T-cell (primary cell): ENCODE measurements at places on chromosomes 1 and 21.
A peak's percentile ranks its signal among the peaks of the same experiment; 100 is the strongest.

DNA sequence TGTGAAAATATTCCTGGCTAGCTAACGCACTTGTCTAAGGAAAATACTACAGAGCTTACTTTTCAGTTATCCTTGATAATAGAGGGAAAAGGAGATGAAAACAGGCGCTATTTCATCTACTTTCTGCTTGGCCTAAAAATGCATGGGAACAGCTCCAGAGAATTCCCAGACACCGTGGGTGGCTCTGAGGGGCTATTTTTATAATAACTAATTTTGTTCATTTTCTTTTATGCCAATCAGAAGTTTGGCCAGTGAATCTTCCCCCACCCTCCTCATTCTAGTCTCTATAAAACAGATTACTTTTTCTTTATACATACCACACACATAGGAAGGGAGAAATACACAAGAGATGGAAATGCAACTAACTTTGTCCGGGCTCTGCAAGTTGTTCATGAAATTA, 322.9 kb downstream of the SETD4 start:
- no peak for DNase-seq

- DNase-seq = no peak
Observed at GRCh38 chr1:62425041-62425440, 11.8 kb upstream of the USP1 start.

DNA sequence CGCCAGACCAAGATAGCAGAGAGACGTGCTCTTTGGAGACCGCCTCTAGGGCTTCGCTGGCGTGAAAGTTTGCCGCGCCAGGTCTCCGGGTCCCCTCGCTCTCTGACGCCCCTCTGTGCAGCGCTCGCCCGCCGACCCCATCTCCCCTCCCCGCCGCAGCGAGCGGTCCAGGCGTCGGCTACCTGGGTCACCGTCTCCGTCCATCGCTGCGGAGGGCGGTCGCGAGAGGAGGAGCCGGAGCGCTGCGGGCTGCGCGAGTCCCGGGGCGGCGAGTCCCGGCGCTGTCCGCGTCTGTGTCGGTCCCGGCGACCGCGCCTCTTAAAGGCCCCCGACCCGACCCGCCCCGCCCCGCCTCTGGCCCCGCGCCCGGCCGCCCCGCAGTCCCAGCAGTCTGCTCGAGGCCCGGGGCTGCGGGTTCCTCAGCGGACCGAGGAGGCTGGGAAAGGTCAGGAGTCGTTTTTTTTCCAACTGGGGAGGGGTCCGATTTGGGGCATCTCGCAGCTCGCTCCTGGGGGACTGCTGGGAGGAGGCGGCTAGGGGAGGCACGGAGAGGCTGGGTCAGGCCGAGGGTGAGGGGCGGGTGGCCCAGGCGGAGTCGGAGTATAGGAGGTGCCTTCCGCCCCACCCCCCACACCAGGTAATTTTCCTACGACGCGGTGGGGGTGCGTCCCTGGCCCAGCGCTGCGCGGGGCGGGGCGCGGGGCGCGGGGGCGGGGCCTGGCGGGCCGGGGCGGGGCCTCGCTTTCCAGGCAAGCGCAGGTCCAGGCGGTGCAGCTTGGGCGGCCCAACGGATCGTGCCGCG, at the start of the genes FBXO2 and FBXO44:
TSS of gene FBXO2 (minus strand) at position 293 of the 802 bp plus-strand sequence. CDS start at position 204, 89 bp downstream.
TSS of gene FBXO44 (plus strand) at position 741 of the 802 bp plus-strand sequence. CDS start 959 bp downstream, outside the sequence.
- DNase-seq = peak; percentile 37

GRCh38 chr1:85862456-85862855, 154.2 kb upstream of the ZNHIT6 start:
- DNase-seq = no peak

GRCh38 chr1:44270686-44271628, 57.7 kb downstream of the DMAP1 start:
- DNase-seq = no peak

- no peak for DNase-seq
Observed at GRCh38 chr1:160217481-160218051, 12.4 kb downstream of the PEA15 start.

GRCh38 chr1:33508151-33508550, 35.7 kb downstream of the ZSCAN20 start:
- no peak for DNase-seq

DNA sequence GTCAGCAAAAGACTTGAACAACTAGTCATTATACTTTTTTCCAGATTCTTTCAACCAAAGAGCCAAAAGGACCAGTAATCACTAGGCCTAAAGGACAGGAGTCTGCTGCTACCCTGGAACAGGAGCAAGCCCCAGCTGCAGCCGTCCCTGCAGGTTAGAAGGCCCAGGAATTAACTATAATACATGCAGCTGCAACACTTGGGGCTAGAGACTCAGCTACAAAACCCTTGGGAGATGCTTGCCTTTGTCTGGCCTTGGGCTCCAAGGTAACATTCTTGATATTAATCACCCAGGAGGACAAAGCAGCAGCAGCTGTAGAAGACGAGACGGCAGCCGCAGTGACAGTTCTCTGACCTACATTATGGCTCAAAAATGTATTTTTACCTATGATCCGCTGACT, 841.2 kb upstream of the ADGRL4 start:
- no peak for DNase-seq

DNA sequence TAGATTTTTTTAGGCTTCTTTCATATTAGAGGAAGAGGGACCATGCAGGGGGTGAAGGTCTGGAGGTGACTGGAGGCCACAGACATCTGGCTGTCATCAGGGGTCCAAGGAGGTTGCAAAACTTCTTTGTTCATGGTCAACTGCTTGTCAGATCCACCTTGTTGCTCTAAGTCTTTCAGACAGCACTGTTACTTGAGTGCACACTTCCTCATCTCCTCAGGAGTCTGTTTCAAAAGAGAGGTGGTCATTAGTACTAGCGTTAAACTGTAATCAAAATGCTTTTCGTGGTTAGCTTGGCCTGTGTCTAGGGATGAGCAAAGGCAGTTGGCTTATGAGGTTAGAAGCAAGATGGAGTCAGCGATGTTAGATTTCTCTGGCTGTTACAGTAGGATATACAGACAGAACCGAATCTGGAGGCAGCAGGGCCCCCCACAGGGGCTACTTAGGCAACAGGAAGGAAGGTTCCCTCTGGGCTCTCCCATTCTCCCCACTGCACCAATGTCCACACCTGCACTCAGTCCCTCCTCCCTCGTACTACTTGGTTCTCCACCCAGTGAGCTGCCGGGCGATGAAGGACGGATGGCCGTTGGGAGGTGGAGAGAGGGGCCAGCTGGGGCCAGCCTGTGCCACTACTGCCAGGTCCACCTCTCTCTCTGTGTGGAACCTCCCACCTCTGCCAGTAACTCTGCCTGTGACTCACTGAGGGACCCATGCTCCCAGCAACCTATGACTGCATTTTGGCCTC, 57.2 kb downstream of the TOR1AIP2 start:
- no peak for DNase-seq

- DNase-seq = no peak
Observed at GRCh38 chr1:167674156-167674555, 44.1 kb downstream of the RCSD1 start.

DNA sequence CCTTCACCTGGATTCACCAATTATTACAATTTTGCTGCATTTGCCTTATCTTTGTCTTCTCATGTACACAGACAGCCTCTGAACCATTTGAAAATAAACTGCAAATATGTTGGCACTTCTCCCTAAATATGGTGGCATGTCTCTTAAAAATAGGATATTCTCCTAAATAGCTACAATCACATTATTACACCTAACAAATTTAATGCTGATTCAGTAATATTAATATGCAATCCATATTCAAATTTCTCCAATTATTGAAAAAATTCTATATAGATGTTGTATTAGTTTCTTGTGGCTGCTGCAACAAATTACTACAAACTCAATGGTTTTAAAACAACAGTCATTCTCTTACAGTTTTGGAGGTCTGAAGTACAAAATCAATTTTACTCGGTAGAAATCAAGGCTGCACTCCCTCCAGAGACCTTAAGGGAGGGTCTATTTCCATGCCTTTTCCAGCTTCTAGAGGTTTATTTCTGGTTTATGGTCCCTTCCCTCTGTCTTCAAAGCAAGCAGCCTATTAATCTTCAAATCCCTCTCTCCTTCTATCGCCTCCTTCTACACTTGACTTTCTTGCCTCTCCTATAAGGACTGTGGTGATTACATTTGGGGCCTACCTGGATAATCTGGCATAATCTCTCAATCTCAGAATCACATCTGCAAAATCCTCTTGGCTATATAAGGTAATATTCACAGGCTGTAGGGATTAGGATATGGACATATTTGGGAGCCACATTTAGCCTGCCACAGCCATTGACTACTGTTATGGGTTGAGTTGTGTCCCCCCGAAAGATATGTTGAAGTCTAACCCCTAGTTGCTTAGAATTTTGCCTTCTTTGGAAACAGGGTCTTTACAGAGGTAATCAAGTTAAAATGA, 52.5 kb upstream of the BOLA1 start:
- no peak for DNase-seq

DNA sequence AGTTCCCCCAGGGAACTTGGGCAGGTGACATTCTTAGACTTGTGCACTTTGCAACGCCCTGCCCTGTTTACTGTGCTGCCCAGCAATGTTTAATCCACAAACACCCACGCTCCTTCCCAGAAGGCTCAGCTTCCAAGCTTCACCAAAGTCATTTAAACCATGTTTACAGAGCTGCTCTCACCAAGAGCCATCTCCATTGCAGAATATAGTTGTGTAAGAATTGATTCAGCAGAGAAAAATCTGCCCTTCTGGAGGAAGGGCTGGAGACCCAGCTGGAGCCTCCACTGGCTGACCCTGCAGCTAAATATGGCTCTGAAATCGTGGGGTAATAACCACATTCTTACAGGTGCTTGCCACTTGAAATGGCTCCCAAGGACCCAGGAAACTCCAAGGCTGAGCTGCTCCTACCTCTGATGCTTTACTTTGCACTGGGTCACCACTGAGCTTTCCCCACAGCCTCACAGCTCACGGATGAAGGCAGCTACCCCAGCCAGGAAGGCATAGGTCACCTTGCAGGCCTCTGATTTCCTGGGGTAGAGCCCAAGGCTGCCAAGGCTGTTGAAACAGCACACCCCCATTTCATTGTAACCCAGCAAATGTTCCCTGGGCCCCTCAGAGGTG, 8.7 kb downstream of the CAPN2 start:
- DNase-seq = no peak

DNA sequence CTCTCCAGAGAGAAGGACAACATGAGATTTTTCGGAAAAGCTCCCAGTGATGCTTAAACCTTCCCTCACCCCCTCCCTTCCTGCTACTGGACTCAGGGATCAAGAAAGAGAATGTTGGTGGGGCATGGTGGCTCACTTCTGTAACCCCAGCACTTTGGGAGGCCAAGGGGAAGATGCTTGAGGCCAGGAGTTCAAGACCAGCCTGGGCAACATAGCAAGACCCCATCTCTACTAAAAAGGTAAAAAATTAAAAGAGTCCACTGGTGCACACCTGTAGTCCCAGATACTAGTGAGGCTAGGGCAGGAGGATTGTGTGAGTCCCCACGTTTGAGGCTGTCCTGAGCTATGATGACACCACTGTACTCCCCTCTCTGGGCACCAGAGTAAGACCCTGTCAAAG, 162.9 kb upstream of the RAB4A start:
- DNase-seq = no peak

DNA sequence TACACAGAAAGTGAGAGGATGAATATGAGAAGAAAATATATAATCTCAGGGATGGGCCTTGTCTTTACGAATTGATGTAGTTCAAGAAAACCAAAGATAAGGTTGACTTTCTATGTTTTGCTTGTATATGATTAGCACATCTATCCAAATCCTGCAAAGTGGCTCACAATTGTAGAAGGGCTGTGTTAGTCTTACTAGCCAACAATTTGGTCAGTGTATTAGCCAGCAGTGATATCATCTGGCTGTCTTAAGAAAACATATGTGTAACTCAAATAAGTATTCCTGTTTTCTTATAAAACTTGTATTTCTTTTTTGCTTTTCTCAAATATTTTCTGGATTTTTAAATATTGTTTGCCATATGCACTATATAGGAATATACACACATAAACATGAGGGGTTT, 5.5 kb downstream of the SDCCAG8 start:
- no peak for DNase-seq

DNA sequence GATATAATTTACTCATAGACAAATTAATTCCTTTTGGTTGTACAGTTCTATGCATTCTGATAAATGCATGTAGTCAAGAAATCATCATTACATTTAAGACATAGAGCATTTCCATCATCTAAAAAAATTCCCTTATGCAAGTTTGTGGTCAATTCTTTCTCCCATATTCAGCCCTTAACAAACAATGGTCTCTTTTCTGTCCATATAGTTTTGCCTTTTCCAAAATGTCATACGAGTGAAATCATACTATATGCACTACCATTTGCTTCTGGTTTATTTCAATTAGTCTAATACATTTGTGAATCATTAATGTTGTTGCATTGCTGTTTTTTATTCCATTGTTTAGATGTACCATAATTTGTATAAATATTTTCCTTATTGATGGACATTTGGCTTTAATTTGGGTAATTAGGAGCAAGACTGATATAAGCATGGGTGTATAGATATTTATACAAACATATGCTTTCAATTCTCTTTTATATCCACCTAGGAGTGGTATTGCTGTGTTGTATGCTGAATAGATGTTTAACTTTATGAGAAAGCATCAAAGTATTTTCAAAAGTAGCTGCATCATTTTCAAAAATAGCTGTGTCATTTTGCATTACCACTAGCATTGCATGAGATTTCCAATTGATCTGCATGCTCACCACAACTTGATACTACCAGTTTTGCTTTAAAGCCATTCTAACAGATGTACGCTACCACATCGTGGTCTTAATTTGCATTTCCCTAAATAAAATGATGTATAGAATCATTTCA, 397.0 kb upstream of the ADAMTS5 start:
- DNase-seq = no peak

DNA sequence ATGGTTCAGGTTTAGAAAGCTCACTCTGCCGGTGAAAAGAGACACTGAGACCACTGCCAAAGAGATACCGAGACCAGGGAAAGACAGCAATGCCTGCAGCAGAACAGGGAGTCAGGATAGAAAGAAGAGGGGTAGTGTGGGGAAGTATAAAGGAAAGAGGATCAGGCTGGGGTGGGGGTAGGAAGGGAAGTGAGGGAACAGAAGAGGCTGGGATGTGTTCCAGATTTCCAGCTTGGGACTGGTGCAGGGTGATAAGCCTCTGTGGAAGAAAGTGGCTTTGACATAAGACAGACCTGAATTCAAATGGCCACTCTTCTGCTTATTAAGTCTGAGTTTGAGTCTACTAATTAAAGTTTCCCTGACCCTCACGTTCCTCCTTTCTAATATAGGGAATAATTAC, 105.9 kb downstream of the PIK3R3 start:
- DNase-seq = no peak

DNA sequence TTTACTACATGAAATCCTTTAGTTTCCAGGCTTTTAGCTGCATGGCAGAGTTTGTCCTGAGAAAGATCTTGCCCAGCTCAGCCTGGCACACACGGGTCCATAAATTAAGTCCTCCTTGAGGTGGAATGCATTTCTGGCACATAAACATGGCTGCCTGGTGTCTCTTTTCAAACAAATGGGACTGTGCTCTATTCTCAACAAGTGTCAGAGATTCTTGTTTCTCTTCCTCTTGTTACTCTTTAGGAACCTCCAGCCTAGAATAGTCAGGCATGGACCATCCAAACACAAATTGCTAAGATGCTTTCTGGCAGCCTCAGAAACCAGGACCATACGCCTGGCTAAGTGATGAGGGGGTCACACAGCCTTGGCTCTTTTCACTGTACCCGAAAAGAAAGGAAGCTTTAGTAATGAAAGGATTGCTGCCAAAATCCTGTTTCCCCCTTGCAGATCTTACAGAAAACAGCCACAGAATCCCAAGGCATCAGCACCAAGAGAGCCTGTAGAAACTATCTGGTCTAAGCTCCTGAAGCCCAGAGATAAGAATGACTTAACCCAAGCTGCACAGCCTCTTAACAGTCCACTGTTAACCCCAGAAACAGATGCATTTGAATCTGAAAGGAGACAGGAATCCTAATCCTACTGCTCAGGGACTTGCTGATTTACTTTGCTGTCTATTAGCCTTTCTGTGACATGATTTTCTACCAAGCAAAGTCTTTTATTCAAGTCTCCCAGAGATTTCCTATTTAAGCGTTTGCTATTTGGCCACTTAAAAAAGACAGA, 31.9 kb upstream of the NRDC start:
- DNase-seq = no peak
